Activated CD4-positive, alpha-beta T cell treated with anti-CD3 and anti-CD28 coated beads, Interleukin-2, amount 50 U/mL, for 4 hours (primary cell): ENCODE measurements at places on chromosomes 7 and 10.

- no peak for DNase-seq
Observed at GRCh38 chr10:130691776-130692175, 555.6 kb downstream of the GLRX3 start.

GRCh38 chr10:68561865-68562649, 1.9 kb downstream of the TET1 start:
- DNase-seq = no peak

GRCh38 chr10:132062641-132063390, 2.9 kb upstream of the JAKMIP3 start:
- DNase-seq = no peak

DNA sequence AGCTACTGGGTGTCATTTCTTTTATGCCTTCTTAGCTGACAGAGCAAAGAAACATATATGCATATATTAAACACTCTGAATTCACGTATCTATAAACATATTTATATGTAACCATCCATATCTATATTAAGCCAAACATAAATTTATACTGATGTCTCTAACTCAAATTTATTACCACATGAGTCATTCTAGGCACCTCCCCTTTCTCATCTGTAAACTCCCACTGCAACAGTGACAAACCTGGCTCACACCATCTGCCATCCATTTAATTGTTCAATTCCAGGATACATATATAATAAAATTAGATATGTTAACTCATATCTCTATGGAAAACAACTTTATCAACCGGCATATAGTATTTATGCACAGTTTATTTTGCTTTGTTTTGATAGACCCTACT, 722.3 kb downstream of the SORCS1 start:
- no peak for DNase-seq

DNA sequence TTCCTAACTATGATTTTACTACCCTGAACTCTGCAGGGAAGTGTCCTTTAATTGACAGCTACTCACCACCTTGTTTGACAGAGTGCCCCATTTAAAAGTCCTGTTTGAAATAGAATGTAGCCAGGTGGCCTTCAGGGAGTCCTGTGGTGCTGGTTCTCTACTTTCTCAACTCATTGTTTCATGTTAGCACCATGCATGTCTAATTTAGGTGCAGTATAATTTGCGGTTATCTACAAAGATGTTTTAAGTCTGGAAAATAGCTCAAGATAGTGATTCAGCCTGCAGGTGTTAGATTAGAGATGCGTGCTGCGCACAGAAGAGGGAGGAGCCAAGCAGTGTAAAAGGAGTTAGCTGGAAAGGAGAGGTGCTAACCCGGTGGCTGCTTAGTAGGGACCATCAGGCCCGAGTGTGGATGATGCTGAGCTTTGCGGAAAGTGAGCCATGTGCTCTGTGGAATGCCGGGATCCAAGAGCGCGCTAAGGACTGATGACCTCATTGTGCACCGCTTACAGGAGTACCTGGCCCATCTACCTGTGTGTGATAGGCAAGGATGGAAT, 1.2 kb downstream of the CCM2 start:
- DNase-seq = peak; percentile 71

DNA sequence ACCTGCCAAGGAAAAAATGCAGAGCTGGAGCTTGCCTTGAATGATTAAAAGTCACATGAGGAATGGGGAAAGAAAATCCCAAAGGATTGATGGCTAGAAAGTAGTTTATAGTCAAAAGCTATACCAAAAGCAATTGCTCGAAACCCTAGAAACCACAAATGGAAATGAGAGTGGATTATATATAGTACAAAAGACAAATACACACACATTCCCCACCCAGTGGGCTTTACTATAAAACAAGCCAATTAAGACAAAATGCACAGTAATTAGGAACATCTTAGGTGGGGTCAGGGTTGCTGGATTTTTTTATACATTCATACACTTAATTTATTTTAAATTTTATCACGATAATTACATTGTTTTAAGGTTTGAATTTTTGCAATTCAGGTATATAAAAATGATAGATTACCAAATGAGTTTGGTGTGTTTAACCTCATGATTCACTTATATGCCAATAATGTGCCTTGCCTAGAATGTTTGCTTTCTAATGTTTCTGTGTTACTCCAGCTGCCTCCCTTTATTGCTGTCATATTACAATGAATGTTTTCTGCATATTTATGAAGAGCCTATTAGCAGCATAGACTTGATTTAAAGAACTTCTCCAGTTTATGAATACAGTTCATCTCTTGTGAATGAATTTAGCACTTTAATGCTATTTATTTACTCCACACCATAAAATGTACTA, 421.3 kb downstream of the EXOC4 start:
- no peak for DNase-seq

- no peak for DNase-seq
Observed at GRCh38 chr7:89458114-89458513, 662.6 kb upstream of the TEX47 start.

GRCh38 chr10:49512121-49512809, 26.7 kb downstream of the ERCC6 start:
- DNase-seq = no peak

DNA sequence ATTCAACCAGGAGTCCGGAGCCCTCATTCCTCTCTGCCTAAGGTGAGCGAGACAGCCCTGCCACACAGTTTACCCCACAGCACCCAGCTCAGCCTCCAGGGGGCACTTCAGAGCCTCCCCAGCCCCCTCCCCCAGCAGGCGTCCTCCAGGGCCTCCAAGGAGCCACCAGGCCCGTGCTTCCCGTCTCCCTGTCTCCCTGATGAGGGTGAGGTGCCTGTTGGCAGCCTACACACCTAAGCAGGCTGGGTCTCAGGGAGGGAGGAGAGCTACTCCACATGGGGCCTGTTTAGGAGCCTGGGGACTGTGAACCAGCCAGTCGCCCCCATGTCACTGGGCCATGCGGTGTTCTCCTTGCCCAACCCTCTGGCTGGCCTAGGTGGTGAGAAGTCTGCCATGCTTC, 28.9 kb upstream of the TRIM8 start:
- no peak for DNase-seq

- DNase-seq = no peak
Observed at GRCh38 chr7:151166629-151167196, 781 bp downstream of the GBX1 start.

- no peak for DNase-seq
Observed at GRCh38 chr7:122884186-122884585, 2.1 kb downstream of the CADPS2 start.

DNA sequence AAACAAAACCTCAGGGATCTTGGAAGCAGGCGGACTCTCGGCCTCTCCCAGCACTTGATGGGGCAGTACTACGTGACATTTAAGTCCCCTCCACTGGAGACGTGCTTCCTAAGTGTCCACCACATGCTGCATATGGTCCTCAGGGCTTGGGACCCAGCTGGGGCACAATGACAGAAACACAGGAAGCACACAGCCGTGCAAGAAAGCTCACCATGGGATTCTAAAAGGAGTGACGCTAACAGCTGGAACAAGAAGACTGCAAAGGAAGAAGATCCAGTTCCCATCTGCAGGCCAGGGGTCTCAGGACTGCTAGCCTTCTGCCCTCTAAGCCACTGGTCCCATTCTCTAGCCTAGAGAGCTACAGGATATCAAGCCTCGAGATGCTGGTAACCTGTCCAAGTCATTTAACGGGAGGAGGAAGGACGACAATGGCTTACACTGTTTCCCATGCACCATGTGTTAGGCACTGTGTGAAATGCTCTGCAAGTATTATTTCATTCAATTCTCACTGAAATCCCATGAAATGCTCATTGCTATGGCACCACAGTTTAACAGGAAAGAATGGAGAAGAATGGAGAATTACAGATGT, 61.1 kb downstream of the KCNMA1 start:
- no peak for DNase-seq

DNA sequence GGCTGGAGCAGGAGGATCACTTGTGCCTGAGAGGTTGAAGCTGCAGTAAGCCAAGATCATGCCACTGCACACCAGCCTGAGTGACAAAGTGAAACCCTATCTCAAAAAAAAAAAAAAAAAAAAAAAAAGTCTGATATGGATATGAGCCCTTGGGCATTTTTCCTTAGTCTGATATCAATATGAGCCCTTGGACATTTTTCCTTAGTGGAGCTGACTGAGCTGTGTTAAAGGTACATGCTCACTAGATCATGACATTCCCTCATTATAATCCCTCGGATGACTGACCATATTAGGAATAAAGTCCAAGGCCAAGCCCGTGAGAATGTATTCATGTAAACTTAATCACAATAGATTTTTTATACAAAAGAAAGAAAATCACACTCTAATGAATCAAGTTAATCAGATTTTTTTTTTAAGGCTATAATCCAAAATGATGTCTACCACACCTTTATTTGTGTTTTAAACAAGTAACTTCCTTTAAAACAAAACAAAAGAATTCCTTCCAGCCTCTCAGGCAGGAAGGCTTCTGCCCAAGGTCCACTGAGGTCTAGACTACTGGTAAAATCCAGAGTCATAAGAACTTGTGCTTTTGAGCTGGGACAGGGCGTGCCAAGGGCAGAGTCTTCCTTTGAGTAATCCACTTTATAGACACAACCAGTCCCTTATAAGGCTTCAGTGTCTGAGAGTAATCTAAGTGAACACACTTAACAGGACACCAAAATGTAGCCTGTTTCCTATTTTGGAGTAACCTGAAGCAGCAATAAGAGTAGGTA, 5.5 kb downstream of the PPA1 start:
- no peak for DNase-seq

DNA sequence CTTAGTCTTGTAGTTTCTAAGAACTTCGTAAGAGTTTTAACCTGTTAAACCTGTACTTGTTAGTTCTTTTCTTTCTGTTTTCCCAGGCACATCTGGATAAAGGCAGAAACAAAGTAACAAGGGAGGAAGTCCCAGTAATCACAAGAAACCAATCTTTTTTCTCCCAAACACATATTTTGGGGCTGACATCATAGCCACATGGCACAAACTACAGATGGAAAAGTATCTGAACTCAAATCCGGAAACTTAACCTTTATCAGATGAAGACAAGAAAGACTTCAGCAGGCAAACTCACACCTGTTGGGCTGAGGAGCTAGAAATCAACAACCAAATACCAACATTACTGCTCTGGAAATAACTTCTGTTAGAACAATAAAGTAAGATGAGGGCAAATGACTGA, 67.1 kb downstream of the CUBN start:
- no peak for DNase-seq

DNA sequence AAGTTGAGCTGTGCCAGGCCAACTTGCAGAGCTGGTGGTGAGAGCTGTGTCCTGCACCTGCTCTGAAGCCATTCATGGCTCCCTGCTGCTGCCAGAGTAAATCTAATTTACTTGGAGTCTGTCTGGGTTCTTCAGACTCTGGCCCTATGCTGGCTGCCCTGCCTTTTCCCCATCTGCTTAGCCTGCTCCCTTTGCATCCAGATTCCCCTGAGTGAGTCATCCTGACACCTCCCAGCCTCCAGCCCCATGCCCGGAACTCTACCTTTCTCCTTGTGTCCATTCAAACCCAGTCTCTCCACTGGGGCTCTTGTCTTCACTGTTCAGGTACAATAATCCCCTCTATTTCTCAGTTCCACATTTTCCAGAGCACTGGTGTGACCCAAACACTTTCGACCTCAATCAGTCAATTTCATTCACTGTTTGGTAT, 434.4 kb upstream of the ZMIZ1 start:
- DNase-seq = no peak

- DNase-seq = no peak
Observed at GRCh38 chr7:140153666-140154161, 23.1 kb downstream of the KDM7A start.

DNA sequence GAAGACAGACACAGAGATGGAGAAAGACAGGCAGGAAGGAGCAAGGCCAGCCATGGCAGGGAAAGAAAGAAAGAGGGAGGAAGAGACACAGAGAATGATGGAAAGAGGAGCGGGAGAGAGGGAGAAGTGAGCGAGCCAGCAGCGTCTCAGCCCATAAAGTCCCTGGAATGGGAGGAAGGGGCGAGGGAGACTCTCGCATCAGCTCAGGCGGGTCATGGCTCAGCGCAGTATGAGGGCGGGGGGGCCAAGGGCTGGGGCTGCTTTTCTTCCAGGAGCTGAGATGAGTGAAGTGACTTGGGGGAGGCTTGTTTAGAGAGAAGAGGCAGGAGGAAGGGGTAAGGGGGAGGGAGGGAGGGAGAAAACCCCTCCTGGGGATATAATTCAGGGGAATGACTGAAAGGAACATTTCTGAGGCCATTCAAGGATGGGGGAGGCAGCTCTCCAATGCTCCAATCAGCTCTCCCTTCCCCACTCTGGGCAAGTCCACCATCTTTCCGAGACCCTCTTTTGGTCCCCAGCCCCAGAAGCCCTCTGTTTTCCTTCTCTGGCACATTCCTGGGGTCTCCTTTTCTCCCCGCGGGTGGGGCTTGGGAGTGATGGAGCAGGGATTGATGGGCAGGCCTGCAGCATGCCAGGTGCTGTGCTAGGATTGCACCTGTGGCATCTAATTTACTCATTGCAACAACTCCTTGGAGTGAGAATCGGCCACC, 87.9 kb downstream of the HIF1AN start:
- no peak for DNase-seq

GRCh38 chr10:121418126-121418777, 180.0 kb downstream of the FGFR2 start:
- no peak for DNase-seq

DNA sequence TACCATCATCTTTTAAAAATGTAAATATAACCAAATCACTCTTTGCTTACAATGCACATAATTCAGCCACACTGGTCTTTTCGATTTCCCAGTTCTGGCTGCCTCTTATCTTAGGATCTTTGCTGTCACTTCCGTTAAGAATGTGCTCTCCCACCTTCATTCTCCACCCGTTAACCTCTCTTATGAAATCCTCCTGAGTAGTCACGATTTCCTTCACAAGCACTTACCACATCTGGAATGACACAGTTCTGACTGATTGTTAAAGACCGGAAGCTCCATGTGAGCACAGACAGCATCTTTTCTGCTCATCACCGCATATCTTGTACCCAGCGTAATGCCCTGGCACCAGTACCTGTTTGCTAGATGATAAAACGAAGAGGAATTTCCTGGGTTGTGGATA, 84.3 kb downstream of the CUL2 start:
- no peak for DNase-seq

DNA sequence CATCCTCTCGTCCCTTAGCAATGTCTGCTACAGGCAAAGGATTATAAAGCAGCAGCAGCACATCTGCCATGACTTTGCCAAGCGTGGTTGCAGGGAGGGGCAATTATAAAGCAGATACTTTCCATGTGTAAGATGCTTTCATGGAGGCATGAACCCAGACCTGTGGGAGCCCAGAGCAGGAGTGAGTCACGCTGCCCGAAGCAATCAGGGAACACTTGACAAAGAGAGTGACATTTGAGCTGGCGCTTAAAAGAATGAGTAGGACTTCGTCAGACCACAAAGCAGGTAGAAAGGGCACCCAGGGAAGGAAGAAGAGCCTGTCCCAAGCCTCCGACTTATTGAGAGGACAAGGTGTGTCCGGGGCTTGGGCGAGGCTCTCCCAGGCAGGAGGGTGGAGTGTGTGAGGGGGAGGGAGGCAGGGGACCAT, 147.2 kb downstream of the MYOF start:
- no peak for DNase-seq
